Lung (tissue), 17 donors: ENCODE measurements at places on chromosomes 4 and X. TPM values are rescaled to one million over a fixed set of nuclear protein-coding genes. Genes with fewer than 3 reads are reported as not detected.

GRCh38 chr4:15400981-15401671 lies 26.7 kb upstream of the C1QTNF7 start:
- no peaks in the 10 kb centered on the region for H3K27me3 ChIP-seq
- no peak overlapping the region for H3K4me3 ChIP-seq
- H3K4me1 ChIP-seq = peaks cover 15% of the 10 kb centered on the region
- H3K27ac ChIP-seq = no peak overlapping the region
- peak; percentile 25 for DNase-seq

GRCh38 chrX:134461437-134461836 lies 1.5 kb downstream of the HPRT1 start:
- no peaks in the 10 kb centered on the region for H3K36me3 ChIP-seq
- H3K4me1 ChIP-seq = no peaks in the 10 kb centered on the region
- no peak overlapping the region for H3K4me3 ChIP-seq

DNA sequence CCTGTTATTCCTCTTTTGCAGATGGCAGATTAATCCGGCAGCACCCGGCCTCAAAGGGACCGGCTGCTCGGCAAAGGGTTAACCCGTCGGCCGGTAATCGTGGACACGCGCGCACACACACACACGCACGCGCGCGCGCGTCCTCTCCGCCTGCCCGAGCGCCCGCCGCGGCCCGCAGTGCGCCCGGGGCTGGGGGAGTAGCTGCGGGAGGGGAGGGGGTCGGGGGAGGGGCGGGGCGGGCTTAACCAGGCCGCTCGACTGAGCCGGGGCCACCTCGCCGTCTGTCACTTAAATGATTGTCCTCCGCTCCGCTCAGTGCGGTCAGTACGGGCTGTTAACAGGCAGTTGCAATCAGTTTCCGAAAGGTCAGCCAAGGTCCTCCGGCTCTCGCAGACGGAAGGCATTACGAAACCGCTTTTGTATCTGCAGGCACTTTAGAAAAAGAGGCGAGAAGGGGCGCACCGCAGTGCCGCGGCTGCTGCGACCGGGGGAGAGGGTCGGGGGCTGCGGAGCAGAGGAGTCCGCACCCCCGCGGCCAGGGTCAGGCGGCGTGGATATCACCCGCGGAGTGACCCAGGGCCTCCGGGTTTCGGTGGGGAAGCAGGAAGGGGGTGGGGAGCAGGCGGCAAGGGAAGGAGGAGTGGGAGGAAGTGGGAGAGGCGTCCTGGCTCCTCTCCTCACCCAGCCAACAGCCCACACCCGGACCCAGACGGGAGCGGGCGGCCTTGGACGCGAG lies 57.3 kb upstream of the BCOR start:
- no peaks in the 10 kb centered on the region for H3K4me1 ChIP-seq
- H3K27me3 ChIP-seq = peaks cover 4% of the 10 kb centered on the region
- peak; percentile 91 for DNase-seq
- no peak overlapping the region for H3K4me3 ChIP-seq
- no peaks in the 10 kb centered on the region for H3K36me3 ChIP-seq

DNA sequence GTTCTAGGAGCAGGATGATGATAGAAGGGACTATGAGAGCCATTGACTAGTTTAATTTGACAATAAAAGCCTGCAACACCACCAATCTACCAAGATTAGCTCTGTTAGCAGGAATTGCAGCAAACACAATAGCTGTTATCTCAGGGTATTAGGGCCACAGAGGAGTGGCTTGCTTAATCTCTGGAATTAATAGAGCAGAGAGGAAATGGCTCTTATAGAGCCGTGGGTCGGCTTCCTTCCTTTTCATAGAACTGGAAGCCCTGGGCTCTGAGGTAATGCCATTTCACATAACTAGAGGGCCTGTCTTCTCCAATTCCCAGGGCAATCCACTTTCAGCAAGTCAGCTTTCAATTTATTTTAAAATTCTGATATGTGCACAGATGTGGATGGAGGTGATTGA lies 83.0 kb downstream of the MAMLD1 start:
- no peaks in the 10 kb centered on the region for H3K4me1 ChIP-seq
- H3K4me3 ChIP-seq = no peak overlapping the region
- H3K36me3 ChIP-seq = no peaks in the 10 kb centered on the region
- H3K27ac ChIP-seq = no peak overlapping the region
- DNase-seq = no peak

DNA sequence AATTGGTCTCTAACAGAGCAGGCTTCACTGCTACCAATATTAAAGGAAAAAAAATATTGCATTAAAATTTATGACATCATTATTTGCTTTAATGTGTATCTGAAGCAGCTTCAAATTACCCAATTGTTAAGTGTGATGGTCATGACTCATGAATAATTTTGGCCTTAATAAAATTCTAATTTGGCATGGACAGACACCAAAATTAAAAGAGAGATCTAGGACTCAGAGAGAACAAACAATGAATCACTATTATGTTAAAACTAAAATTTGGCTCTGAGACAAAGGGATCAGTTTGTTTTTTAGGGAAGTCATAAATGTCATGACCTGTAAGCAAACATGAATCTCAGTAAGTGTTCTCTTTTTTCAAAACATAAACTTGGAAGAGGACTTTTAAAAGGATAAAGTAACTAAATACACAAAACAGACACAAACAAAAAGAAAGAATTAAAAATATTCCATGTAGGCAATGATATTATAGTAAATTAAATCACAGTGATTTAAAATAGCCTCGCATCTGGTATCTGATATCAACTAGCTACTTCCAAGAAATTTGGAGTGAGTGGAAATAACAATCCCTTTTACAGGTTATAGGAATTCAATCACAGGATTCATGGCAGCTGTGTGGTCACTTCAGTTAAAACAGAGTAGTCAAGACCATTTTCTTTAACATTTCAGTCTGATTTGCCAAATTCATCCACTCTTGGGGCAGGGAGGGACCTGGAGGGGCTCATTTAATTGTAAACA lies 11.6 kb downstream of the VEGFC start:
- no peaks in the 10 kb centered on the region for H3K4me1 ChIP-seq
- no peak overlapping the region for H3K27ac ChIP-seq
- DNase-seq = peak; percentile 45
- no peak overlapping the region for H3K4me3 ChIP-seq
- H3K36me3 ChIP-seq = no peaks in the 10 kb centered on the region
- H3K27me3 ChIP-seq = no peaks in the 10 kb centered on the region

DNA sequence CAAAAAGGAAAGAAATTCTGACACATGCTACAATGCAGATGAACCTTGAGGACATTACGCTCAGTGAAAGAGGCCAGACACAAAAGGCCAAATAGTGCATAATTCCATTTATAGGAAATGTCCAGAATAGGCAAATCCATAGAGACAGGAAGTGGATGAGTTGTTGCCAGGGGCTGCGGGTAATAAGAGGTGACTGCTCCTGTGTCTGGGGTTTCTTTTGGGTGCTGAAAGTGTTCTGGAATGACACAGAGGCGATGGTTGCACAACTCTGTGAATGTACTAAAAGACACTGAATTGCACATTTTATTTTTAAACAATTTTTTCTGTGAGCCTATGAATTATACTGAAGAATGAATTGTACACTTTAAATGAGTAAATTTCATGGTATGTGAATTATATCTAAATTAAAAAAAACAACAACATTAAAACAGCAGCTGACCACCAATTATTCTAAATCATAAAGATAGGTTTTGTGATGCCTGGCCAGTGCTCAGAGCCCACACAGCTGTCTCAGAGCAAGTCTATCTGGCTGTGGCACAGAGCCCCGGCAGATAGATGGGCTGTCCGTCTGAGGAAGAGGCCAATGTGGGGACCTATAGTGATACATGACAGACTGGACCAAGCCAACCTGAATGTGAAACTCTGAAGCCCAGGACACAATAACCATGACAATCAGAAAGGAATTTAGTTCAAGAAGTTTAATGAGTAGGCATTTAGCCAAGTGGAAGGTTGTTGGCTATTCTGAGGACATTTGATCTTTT lies 23.5 kb upstream of the IRAK1 start:
- DNase-seq = peak; percentile 57
- peaks cover 4% of the 10 kb centered on the region for H3K27me3 ChIP-seq
- H3K27ac ChIP-seq = peak overlapping the region; percentile 12

DNA sequence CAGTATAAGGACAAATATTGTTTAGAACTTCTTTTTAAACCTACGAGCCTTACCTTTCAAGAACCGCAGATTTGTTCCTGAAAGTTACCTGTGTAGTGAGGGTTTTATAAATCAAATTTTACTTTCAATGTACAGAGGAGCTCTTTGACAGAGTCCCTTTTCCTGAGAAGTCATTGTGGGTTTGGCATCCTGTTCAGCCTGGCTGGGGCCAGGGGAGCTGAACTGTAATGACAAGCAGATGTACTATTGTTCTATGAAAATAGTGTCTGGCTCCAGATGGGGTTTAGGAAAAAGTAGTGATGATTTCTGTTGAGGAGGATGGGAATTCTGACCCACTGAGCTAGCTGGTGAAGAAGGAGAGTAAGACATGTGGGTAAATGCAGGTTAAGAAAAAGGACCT lies 196.2 kb upstream of the PGRMC2 start:
- DNase-seq = no peak
- no peaks in the 10 kb centered on the region for H3K4me1 ChIP-seq
- no peaks in the 10 kb centered on the region for H3K36me3 ChIP-seq
- no peak overlapping the region for H3K4me3 ChIP-seq

FGF2 gene
- total RNA-seq = 11.6 TPM

DGAT2L6 gene
- not detected for total RNA-seq

DNA sequence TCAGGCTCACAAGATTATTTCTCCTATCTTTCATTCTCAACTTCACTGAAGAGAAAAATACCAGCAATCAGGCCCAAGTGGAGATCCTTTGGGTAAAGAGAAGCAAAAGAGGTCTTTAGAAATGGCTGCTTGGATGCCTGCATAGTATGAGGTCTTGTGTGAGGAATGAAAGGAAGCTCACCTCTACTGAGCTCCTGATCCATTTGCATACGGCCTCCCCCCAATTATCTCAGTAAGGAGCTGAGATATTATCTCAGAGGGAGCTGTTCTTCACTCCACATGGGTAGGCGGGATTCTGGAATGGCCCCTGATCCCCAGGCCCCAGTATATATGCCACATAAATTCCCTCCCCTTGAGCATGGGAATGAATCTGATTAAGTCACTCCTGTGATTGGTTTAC lies 75.8 kb downstream of the EVC2 start:
- H3K4me1 ChIP-seq = no peaks in the 10 kb centered on the region
- H3K27ac ChIP-seq = no peak overlapping the region
- H3K4me3 ChIP-seq = no peak overlapping the region
- no peaks in the 10 kb centered on the region for H3K27me3 ChIP-seq
- peaks cover 2% of the 10 kb centered on the region for H3K36me3 ChIP-seq
- DNase-seq = no peak

- no peak for DNase-seq
- no peaks in the 10 kb centered on the region for H3K27me3 ChIP-seq
- H3K36me3 ChIP-seq = no peaks in the 10 kb centered on the region
- H3K4me3 ChIP-seq = no peak overlapping the region
Observed at GRCh38 chr4:148649652-148650331, 207.6 kb upstream of the NR3C2 start.

GRCh38 chrX:20252381-20253231 lies 14.1 kb downstream of the RPS6KA3 start:
- peak; percentile 18 for DNase-seq
- H3K27me3 ChIP-seq = peaks cover 32% of the 10 kb centered on the region
- peak overlapping the region; percentile 35 for H3K27ac ChIP-seq
- H3K4me1 ChIP-seq = no peaks in the 10 kb centered on the region
- H3K4me3 ChIP-seq = no peak overlapping the region

GRCh38 chrX:24979081-24979480 lies 36.7 kb downstream of the ARX start:
- H3K4me1 ChIP-seq = no peaks in the 10 kb centered on the region
- no peak for DNase-seq
- peaks cover 6% of the 10 kb centered on the region for H3K27me3 ChIP-seq
- no peak overlapping the region for H3K4me3 ChIP-seq
- no peaks in the 10 kb centered on the region for H3K36me3 ChIP-seq

DNA sequence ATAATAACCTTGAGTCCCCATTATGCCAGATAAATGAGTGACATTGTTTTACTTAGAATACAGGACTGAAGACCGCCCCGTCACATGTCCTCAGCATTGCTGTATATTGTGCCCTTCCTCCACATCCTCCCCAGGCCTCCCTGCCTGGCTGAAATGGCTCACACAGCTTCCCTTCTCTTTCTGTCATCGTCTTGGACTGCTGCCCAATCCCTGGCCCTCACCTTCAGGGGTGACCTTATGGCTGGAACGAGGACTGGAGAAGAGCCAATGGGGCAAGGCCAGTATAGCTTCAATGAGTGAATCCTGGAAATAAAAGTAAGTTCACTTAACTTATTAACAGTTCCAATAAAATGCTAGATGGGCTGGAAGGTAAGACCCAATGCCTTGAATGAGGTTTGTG lies 2.7 kb downstream of the KCNE5 start:
- no peak overlapping the region for H3K4me3 ChIP-seq
- H3K27ac ChIP-seq = no peak overlapping the region
- no peaks in the 10 kb centered on the region for H3K4me1 ChIP-seq
- peaks cover 22% of the 10 kb centered on the region for H3K27me3 ChIP-seq
- no peak for DNase-seq
- H3K36me3 ChIP-seq = no peaks in the 10 kb centered on the region

GATA1 gene
- 1.2 TPM for total RNA-seq

- H3K27ac ChIP-seq = no peak overlapping the region
- no peak overlapping the region for H3K4me3 ChIP-seq
- no peaks in the 10 kb centered on the region for H3K36me3 ChIP-seq
Observed at GRCh38 chr4:42329421-42329820, 67.9 kb upstream of the SHISA3 start.

DNA sequence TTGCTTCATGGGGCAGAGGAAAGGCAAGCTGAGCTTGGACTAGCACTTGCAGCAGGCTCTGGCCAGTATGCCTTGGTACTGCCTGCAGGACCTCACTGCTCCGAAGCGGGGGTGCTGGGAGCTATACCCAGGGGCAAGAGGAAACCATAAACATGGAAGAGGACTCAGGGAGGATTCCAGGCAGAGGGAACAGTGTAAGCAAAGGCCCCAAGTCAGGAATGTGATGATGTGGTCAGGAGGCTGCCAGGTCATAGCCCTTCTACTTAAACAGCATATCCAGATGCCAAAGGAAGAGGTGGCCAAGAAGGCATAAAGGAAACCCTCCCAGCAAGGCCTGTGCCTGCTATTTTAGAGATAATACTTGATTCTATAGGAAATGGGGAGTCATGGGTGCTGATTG lies 31.1 kb downstream of the RAB40AL start:
- H3K36me3 ChIP-seq = no peaks in the 10 kb centered on the region
- no peak overlapping the region for H3K4me3 ChIP-seq
- H3K27me3 ChIP-seq = peaks cover 5% of the 10 kb centered on the region
- no peak for DNase-seq
- H3K4me1 ChIP-seq = no peaks in the 10 kb centered on the region

- no peak overlapping the region for H3K4me3 ChIP-seq
- H3K27ac ChIP-seq = no peak overlapping the region
- peak; percentile 17 for DNase-seq
- H3K36me3 ChIP-seq = no peaks in the 10 kb centered on the region
- no peaks in the 10 kb centered on the region for H3K4me1 ChIP-seq
Observed at GRCh38 chr4:126661194-126661593, 971.6 kb upstream of the INTU start.
